Tracheal epithelial cell (primary cell): ENCODE measurements at places on chromosomes 5 and 9. TPM values are rescaled to one million over a fixed set of nuclear protein-coding genes. Genes with fewer than 3 reads are reported as not detected.

Gene BTNL3
- total RNA-seq: not detected in 2 replicates

Gene CDH9
- not detected in 2 replicates for total RNA-seq

Gene SURF6
- total RNA-seq: 11.9 and 16.1 TPM in 2 replicates

Gene KCNV2
- total RNA-seq: not detected in 2 replicates

Gene SAPCD2
- 1.1 and 4.1 TPM in 2 replicates for total RNA-seq

Gene DND1
- total RNA-seq: 0.43 TPM in 1 of 2 replicates, not detected in the other

Gene ELL2
- total RNA-seq: 59.5 and 71.1 TPM in 2 replicates

Gene GABRA1
- not detected in 2 replicates for total RNA-seq

Gene FBXL7
- total RNA-seq: 0.21 and 0.72 TPM in 2 replicates

Gene GAS1
- 1.4 and 1.5 TPM in 2 replicates for total RNA-seq

Gene PCDHB7
- under 0.01 TPM in 1 of 2 replicates, not detected in the other for total RNA-seq

Gene KCNT1
- total RNA-seq: not detected in 2 replicates

Gene PSAT1
- 108 and 209 TPM in 2 replicates for total RNA-seq

Gene NEUROG1
- total RNA-seq: not detected in 2 replicates

Gene SLCO6A1
- not detected in 2 replicates for total RNA-seq

Gene LRRC70
- 0.72 and 1.5 TPM in 2 replicates for total RNA-seq

Gene PTPN3
- 11.8 and 16.2 TPM in 2 replicates for total RNA-seq

Gene LPAR1
- total RNA-seq: 8.5 and 14.5 TPM in 2 replicates

Gene BICD2
- 114 and 128 TPM in 2 replicates for total RNA-seq

Gene TXNDC8
- total RNA-seq: not detected in 2 replicates

Gene IL13
- not detected in 2 replicates for total RNA-seq

Gene CBY3
- not detected in 2 replicates for total RNA-seq

Gene OLFM1
- total RNA-seq: 0.48 TPM in 1 of 2 replicates, not detected in the other

Gene GPR150
- total RNA-seq: 0.24 and 1.1 TPM in 2 replicates

Gene PAIP2
- total RNA-seq: 37.9 and 51.6 TPM in 2 replicates

Gene ISCA1
- 21.2 and 22.2 TPM in 2 replicates for total RNA-seq

Gene MYORG
- total RNA-seq: 4.0 and 5.5 TPM in 2 replicates

Gene OGN
- total RNA-seq: not detected in 2 replicates

Gene SHC3
- total RNA-seq: under 0.01 and 0.24 TPM in 2 replicates

Gene ZNF883
- total RNA-seq: 0.96 and 1.1 TPM in 2 replicates

Gene WNT8A
- not detected in 2 replicates for total RNA-seq

Gene TMEM174
- total RNA-seq: not detected in 2 replicates

Gene RASA1
- 23.7 and 46.3 TPM in 2 replicates for total RNA-seq
